ENCODE measurements at places on chromosomes 4 and X.

GRCh38 chr4:173531086-173531965, 1.3 kb upstream of the HAND2 start:
- no peak for DNase-seq

DNA sequence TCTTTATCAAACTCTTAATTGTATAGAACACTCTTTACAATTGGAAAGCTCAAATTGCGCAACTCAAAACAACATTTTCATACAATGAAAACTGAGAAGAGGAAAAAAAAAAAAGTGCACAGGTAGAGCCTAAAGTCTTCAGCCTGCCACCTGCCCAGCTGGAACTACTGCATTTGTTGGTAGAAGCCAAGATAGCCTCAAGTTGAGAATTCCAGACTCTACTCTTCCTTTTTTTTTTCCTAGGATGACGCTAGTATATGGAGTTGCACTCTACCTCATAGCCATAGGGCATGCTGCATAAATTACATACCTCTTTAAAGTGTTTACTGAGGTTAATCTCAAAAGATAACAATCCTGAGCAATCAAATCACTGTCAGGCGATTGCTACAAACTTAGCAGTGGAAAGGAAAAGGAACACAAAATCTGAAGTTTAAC, 13.6 kb downstream of the ABCG2 start:
- no peak for DNase-seq

- DNase-seq, result no peak
These were observed 448.5 kb upstream of the RPS6KA3 start for GRCh38 chrX:20715176-20715575.

DNA sequence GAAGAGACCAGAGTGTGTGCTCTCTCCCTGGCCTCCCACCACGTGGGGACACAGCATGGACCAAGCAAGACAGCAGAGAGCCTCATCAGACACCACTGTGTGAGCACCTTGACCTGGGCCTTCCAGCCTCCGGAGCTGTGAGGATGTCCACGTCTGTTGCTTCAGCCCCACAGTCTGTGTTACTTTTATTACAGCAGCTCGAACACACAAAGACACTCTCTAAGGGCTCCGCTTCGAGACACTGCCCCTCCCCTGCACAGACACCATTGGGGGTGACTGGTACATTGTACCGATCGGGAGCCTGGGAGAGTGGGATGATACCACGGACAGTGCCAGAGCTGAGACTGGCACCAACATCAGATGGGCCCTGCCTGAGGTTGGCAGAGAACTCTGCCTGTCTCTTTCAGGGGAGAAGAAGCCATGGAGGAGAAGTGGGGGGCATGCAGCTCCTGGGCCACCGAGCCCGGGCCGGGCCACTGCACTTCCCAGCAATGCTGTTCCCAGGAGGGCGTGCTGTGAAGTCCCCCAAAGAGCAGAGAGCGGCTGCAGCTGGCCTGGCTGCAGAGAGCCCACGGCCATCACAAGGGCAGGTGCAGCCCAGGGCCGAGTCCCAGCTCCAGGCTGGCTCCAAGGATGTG, 48.1 kb upstream of the HMX1 start:
- DNase-seq, result no peak

GRCh38 chr4:72171761-72172160, 140.0 kb downstream of the NPFFR2 start:
- no peak for DNase-seq

- no peak for DNase-seq
These were observed 98.7 kb downstream of the GLUD2 start for GRCh38 chrX:121146059-121146628.

DNA sequence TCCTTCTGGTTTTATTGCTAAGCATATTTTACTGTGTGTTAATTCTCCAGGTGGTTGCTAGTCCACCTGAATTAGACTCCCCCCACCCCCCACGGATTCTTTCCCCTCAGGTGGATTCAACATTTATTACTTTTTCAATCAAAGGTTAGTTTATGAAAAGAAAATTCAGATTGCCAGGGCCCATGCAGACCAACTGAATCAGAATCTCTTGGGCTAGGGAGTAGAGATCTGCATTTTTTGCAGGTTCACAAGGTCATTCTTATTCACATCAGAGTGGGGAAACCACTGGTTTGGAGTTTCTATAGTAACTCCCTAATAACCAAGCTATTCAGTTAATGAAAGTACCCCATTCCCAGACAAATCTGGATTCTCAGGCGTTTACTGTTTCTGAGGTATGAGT, 9.8 kb downstream of the TMEM255A start:
- no peak for DNase-seq

DNA sequence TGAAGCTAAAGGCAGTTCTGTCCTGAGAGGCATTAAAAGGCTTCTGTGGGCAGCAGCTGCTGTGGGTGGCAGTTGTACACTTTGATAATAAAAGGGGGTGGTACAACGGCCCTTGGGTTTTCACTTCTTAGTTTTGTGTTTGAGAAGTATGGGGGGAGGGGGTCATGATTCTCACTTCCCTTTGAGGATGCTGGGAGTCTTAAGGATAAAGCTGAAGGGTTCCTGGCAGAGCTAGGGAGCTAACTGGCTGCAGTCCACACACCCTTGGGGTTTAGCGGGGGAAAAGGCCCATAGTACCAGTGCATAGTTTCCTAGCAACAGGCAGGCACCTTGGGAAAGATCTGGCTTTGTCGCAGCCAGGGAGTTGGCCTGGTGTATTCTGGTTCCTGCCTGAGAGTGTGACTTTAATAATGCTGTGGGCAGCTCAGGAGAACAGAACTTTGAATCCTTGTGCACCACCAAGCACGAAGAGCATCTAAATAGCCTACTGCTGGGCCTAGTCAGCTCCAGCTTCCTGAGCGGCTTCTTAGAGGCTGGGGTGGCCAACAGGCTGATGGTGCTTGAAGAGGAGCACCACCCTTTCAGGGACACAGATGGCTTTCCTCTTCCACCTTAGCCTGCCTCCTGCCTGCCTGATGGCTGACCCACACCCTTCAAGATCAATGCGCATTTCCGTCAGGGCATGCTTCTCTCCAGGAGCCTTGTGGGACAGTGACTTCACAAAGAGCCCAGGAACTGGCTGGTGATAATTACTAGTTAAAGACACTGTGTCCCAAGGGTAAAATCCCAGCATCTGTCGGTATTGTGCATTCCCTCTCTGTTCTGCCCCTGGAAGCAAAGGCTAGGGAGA, 12.5 kb downstream of the ZBTB33 start:
- no peak for DNase-seq

GRCh38 chr4:20629186-20630106, 70.8 kb upstream of the PACRGL start:
- no peak for DNase-seq

- no peak for DNase-seq
These were observed 226.1 kb upstream of the F9 start for GRCh38 chrX:139304471-139304870.

GRCh38 chrX:130799393-130799792, 103.6 kb downstream of the ENOX2 start:
- DNase-seq, result no peak
